IMR-90 (cell line): ENCODE measurements at places on chromosomes 1 and 21. TPM values are rescaled to one million over a fixed set of nuclear protein-coding genes. Genes with fewer than 3 reads are reported as not detected.

- no peak for DNase-seq
Measured at GRCh38 chr1:78275906-78276685, 214.7 kb upstream of the PTGFR start.

DNA sequence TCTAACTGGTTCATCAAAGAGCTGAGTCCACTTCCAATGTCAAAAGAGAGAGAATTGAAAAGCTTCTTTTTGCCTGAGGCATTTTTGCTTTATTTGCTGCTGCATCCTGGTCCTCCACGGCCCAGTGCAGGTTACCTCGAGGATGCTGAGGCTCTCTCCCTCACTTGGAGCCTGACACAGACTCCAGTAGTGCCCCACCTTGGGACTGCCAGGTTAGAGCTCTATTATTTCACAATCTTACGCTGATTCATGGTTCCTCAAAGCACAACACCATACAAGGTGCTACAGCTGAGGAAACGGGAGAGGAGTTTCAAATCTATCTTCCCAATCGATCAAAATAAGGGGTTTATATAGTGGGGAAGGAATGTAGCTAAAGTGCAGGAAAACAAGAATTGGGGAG is 13.6 kb upstream of the PLPPR4 start:
- DNase-seq: no peak

DNA sequence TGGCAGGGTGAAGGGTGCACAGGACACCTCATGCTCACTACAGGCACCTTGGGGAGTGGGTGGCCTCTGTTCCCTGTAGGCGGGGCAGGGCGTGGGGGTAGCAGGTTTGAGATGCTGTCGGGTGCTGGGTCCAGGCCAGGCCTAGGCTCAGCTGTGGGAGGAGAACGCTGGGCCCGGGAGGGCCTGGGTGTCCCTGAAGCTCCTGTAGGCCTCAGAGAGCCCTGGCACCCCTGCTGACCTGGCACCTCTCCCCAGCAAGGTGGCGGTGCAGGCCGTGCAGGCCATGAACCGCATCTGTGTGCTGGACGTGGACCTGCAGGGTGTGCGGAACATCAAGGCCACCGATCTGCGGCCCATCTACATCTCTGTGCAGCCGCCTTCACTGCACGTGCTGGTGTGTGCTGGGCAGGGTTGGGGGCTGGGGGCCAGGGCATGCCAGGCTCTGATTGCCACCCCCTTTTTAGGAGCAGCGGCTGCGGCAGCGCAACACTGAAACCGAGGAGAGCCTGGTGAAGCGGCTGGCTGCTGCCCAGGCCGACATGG is 2.5 kb upstream of the GJC2 start:
- DNase-seq: no peak

GRCh38 chr21:35329940-35330660 is 281.0 kb upstream of the RUNX1 start:
- no peak for DNase-seq

DNA sequence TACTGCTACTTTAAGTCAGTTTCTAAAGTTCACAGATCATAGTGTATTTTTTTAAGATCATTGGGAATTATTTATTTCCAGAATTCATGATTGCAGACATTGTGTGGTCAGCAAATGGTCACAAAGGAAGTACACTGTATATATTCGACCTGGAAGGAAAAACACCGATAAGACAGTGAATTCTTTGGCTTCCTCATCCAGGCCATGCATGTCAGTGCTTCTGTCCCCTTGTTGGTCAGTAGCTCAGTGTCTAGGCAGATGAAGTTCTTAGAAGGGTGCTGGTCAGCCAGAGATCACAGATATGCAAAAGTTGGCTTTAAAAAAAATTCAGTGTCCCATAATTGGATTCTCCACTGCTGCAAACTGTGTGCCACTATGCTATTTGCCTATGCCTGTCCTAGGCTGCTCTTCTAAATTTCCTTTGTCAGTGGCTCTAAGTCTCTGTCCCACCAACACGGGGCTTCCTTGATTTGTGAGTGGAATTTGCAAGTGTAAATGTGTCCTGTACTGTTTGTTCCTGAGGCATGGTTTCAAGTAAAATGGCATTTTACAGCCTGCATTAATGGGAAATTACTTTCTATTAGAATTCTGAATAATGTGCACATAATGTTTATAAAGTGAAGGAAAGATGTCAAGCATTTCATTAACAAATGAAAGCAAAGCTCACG is 12.0 kb upstream of the VAMP4 start:
- peak; percentile 33 for DNase-seq

GRCh38 chr1:56215771-56216170 is 363.6 kb downstream of the PLPP3 start:
- no peak for DNase-seq

DNA sequence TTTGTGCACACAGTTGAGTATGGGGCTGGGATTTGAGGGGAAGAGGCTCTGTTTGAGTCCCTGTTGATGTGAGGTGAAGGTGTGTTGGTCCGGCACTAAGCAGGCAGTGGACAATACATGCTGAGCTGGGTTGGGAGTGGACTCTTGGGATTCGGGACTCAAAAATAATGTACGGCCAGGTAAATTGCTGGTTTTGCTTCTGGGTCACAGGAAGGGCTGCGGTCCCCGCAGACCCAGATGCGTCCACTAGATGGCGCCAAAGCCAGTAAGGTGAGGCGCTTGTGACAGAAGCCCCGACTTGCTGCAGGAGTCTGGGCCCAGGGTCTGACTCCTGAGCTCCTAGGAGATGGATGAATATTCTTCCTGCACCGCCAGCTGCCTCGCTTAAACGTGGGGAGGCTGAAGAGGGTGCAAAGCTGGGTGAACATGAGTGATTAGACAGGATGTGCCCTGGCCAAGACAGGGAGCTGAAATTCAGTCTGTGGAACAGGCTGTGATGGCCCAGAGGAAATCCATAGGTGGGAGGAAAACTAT is 61.4 kb downstream of the ACBD3 start:
- peak; percentile 73 for DNase-seq

- no peak for DNase-seq
Measured at GRCh38 chr1:54558434-54559030, 10.5 kb downstream of the ACOT11 start.

DNA sequence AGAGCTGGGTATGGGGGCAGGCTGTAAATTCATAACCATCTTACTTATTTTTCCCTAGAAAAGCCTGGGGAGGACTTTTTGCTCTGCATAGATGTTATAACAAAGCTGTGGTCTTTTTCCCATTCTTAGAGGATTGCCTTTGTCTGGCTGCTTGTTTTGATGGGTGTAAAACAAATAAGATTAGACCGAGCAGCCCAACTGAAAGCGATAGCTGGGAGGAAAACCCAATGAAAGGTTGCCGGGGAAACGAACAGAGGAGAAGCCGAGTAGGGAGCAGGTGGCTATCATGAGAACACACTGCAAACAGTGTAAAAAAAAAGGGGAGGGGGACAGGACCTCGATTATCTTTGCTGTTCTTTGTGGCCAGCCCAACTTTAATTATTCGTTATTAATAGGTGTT is 1.9 kb downstream of the ELAVL4 start:
- DNase-seq: no peak

DNA sequence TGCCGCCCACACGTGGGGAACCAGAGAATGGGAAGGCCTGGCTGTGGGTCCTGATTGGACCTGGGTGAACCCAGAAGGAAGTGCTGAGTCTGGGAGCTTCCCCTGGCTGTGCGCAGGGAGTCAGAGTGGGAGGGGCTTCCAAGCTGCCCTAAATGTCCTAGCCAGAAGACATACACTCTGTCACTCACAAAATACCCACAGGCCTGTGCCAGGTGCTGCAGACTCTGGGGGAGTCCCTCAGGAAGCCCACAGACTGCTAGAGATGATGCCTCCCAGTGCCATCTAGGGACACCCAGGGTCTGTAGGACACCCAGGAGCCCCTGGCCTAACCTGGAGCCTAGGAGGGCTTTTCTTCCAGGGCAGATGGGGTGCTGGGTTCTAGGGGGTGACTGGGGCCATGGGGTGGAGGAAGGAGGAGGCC is 33.7 kb upstream of the LRP8 start:
- no peak for DNase-seq

DNA sequence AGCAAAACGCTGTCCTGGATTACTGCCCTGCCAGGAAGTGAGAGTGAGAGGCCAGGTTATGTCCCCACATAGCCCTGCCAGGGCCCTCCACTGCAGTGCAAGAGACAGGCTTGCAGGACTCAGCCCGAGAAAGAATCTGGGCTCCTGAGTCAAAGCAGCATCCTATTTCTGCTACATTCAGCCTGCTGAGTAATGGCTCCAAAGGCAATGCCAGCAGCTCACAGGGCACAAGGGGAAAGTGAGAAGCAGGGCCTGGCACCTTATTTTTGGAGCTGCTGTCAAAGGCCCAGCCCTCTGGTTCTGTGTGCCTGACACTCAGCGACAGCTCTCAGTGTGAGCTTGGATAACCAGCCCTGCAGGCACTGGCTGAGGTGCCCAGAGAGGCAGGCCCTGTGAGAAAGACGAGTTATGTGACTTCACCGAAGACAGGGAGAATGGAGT is 83.9 kb downstream of the DTL start:
- no peak for DNase-seq

DNA sequence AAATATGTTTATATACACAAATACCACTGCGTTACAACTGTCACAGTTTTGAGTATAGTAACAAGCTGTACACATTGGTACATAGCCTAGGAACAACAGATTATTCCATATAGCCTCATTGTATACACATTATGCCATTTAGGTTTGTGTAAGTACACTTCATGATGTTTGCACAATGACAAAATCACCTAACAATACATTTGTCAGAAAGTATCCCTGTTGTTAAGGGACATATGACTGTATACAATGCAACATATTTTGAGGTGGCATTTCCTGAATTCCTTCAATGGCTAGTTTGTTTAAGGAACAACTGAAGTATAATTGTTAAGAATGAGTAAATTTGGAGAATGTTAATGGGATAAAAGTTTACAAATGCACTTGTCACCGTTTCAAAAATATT is 19.0 kb downstream of the PLPPR5 start:
- DNase-seq: no peak

DNA sequence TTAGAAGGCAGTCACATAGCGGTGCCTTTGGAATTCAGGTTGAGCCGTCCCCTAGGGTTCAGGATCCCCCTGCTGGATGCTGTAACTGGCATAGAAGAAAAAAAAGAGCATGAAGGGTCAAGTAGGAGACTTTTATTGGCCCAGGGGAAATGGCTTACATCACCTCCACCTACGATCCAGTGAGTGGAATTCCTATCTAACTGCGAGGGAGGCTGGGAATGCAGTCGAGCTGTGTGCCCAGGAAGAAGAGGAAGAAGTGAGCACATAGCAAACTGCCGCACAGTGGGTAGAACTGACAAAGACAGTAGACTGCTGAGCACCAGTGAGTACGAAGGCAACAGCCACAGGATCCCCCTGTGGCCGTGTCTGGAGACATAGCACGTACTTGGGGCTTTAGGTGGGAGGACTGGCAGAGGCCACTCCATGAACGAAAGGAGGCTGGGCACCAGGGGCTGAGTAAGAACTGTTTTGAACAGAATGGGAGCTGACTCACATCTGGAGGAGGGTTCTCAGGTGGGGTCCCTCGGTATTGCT is 79.2 kb downstream of the RNF220 start:
- DNase-seq: no peak

DNA sequence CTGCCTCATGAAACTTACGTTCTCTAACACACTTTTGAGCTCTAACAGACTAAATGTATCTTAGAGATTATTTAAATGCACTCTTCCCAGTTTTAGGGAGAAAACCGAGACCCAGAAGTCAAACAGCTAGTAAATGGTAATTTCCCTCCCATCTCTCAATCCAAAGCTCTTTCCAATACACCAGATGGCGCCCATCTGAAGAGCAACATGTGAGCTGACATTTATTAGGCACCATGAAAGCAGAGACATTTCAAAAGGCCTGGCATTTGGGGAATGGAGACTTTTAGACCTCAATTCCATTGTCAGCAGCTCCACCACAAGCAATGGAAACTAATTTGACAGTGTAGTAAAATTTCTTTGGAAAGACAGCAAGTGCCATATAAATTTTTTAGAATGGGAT is 191.4 kb downstream of the DAB1 start:
- no peak for DNase-seq

DNA sequence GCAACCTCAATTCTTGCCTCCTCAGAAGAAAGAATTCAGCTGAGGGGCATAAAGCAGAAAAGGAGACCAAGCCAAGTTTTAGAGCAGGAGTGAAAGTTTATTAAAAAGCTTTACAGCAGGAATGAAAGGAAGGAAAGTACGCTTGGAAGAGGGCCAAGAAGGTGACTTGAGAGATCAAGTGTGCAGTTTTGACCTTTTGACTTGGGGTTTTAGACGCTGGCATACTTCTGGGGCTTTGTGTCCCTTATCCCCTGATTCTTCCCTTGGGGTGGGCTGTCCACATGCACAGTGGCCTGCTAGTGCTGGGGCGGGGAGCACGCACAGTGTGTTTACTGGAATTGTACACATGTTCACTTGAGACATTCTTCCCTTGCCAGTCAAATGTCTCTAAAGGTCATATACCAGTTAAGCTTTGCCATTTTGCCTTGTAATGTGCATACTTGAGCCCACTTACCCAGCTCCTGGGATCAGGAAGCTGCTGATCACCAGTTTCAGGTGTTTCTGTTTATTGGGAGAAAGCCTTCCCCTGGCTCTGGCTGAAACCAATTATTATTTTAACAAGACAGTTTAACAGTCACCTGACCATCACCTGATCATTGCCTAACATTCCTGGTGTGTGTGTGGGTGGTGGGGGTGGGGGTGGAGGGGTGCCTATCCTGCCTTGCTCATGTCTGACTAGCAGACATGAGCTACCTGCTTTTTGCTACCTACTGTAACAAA is 36.2 kb downstream of the UTP25 start:
- no peak for DNase-seq

DNA sequence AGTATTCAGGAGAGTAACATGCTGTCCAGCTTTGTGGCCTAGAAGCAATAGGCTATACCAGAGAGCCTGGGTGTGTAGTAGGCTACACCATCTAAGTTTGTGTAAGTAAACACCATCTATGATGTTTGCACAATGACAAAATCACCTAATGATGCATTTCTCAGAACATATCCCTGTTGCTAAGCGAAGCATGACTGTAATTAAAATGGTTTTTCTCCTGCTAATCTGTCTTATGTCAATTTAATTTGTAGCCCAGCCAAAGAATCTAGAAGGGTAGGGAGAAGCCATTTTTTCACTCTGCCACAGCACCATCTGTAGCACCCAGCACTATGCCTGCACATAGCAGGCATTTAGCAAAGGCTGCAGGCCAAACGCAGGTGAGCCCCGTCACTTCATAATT is 2.0 kb upstream of the TTC24 start:
- no peak for DNase-seq

DNA sequence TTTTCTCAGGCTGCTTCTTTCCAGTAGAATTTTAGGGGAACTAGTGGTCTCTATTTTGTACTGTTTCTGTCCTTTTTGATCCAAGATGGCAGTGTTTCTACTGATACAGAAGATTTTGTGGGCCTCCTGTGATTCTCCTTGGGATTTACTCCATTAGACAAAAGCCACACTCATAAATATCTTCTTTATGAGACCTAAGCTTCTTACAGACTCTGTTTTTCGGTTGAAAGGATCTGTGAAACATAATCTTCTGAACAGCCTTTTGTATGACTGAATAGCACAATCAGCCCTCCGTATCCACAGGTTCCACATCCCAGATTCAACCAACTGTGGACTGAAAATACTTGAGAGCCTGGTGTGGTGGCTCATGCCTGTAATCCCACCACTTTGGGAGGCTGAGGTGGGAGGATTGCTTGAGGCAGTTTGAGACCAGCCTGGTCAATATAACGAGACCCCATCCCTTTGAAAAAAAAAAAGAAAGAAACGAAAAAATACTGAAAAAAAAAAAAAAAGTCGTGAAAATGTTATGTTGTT is 10.8 kb upstream of the PSMD4 start:
- DNase-seq: no peak

The MED8 gene
- 114 and 120 TPM in 2 replicates for total RNA-seq

The ADAMTS1 gene
- 106 and 116 TPM in 2 replicates for total RNA-seq

The GBP7 gene
- not detected in 2 replicates for total RNA-seq

The LINGO4 gene
- not detected in 2 replicates for total RNA-seq
